ENCODE measurements at places on chromosomes 16 and 17.

- no peak for DNase-seq
These were observed 28.7 kb downstream of the MPRIP start for GRCh38 chr17:17070931-17071330.

DNA sequence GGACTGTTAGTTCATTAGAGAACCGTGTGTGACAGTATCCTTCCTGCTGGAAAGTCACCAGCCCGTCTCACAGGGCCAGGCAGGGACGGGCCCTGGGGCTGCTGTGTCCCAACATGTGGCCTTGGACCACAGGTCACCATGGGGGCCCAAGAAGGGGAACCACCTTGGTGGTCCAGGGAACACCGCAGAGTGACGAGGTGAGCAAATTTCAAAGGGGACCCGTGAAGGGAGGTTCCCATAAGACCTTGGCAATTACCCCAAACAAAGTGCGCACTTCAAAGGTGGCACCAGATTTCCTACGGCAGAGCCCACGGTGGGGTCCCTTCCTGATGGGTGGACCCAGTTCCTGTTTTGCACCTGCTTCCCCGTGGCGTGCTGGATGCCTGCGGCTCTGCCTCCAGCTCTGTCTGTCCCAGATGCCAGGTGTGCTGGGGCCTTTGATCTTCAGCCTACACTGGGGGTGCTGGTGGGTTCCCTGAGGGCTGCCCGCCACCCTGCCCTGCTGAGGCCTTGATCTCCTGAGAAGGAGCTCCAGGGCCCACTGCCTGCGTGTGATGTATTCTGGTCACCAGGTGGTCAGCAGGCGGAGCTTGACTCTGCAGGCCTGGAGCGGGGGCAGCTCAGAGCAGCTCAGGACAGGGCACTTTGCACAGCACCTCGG lies 27.0 kb downstream of the SLC7A5 start:
- DNase-seq: no peak

DNA sequence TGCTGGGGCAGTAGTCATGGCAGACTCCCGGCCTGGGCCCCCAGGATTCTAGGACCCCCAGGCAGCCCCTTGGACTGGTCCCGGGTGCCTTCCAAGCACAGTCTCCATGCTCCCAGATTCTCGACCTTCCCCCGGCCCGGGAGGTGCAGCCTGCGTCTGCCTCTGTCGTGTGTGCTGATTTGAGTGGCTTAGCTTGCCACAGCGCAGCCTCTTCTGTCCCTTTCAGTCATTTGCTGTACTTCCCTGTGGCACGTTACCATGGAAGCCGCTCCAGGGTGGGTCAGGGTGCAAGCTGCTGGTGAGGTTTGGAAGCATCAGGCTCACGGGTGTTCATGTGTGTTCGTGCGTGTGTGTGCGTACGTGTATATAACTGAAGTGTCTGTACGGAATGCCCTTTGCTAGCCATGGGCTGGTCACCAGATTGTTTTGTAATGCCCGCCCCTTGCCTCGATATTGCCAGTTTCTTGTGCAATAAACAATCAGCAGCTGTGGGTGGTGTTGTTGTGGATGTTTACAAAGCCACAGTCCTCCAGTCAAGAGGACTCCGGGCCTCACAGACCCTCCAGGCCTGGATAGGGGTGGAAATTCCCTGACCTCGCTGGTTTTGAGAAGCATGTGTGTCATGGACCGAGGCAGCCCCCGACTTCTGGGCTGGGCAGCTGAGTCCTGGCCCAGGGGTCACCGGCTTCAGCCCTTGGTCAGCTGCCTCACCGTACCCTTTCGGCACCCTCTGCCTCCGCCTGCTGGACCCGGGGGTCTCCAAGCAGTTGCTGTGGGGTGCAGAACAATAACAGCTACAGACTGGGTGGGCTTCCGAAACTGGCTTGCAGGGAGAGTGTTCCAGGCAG lies 9.7 kb upstream of the CLEC18A start:
- DNase-seq: no peak

GRCh38 chr16:30958175-30959079 lies 873 bp downstream of the SETD1A start:
- DNase-seq: no peak

DNA sequence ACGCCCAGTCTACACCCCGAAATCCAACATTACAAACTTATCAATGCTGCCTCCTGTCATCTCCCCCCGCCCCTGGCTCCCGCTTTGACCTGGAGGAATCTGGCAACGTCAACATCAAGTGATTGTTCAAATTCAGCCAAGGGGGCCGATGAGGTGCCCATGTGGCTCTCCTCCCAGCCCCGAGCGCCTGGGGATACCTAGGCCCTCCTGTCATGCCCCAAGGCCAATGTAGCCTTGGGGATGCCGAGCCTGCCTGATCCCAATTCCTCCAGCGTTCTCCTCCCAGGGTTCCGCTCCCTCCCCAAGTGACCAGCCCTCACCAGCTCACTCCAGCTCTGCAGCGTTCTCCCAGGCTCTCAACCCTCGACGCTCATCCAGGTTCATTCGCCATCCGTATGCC lies 59.4 kb downstream of the NXN start:
- no peak for DNase-seq

- no peak for DNase-seq
These were observed 103.8 kb downstream of the RAB11FIP4 start for GRCh38 chr17:31495022-31495885.

DNA sequence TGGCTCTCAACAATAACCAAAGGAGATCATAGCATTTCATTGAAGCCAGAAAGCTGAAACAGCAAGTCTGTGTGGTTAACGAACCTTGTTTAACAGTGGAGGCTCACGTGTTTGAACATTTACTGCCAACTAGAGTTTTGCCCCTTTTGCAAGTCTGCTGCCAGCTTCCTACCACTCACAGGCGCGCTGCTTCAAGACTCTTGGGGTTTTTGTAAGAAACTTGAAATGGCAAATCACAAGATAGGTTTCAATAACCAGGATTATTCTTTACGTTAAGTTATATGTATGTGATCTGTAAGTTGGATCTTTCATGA lies 1.2 kb downstream of the SNTB2 start:
- DNase-seq: peak; percentile 36

- no peak for DNase-seq
These were observed 41.8 kb downstream of the TEKT5 start for GRCh38 chr16:10652730-10653590.

DNA sequence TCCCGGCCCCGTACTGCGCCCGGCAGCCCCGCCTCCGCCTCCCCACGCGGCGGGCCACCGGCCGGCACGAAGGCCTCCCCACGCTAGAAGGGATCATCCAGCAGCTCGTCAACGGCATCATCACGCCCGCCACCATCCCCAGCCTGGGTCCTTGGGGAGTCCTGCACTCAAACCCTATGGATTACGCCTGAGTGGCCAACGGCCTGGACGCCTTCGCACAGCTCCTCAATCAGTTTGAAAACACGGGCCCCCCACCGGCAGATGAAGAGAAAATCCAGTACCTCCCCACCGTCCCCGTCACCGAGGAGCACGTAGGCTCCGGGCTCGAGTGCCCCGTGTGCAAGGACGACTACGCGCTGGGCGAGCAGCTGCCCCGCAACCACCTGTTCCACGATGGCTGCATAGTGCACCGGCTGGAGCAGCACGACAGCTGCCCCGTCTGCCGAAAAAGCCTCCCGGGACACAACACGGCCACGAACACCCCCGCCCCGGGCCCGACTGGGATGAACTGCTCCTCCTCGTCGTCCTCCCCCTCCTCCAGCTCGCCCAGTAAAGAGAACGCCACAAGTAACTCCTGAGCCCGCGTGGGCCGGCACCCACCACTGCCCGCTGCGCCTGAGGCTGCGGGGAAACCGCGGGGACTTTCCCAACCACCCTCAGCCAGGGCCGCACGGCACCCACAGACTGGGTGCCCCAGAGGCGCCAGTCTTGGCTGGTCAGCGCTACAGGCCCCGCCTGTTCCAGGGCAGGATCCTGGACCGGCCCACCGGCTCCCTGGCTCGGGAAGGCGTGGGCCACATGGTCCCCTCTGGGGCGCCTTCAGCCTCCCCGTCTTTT lies 39.0 kb upstream of the AKAP1 start:
- DNase-seq: peak; percentile 0

- no peak for DNase-seq
These were observed 20.9 kb upstream of the MPRIP start for GRCh38 chr17:17021194-17021863.

- peak; percentile 9 for DNase-seq
These were observed 498 bp downstream of the LRRC37B start for GRCh38 chr17:32007463-32008298.

- DNase-seq: no peak
These were observed 47.2 kb downstream of the YPEL2 start for GRCh38 chr17:59378675-59379074.

DNA sequence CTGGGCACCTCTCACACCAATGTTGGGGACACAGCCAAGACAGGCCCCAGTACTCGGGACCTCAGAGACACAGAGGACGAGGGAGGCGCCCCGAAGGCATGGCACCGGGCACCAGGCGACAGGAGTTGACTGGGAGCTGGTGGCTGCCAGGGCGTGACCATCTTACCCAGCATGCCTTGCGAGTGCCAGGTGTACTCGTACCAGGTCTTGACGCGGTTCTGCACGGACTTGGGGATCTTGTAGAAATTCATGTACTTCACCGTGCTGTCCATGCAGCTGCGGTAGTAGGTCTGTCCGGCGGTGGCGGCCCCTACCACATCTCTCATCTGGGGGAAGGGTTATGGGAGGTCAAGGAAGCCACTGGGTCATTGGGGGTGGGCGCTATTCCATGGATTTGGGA lies 67.3 kb downstream of the CNGB1 start:
- no peak for DNase-seq

- no peak for DNase-seq
These were observed 151.0 kb upstream of the CDC42EP4 start for GRCh38 chr17:73462823-73463222.

DNA sequence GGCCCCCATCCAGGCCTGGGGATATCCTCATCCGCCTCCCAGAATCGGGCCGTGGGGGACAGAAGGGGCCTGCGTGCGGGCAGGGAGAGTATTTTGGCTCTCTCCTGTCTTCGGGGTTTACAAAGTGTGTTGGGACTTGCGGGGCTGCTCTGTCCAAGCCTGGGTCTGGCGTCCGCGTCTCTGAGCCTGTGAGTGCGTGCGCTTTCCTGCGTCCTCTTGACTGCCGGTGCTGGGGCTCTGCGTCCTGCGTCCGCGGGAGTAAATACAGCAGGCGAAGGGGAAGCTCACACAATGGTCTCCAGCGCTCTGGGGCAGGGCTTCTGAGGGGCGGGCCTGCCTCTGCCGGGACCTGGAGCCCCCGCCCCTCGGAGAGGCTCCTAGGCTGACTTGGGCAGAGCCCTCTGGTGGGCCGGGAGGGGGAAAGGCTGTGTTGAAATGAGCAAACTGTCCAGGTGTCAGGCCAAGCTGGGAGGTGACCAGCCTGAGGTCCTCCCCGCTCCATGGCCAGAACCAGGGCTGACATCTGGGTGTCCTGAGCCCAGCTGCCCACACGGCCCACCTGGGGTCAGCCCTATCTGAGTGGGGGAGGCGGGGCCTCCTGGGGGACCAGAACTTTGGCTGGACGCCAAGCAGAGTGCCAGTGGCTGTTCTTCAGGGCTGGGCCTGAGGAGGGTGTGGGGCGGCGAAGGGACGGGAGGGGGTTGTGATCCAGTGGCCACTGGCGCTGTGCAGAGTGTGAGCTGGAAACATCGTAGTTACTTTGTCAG lies 233.6 kb downstream of the SEC14L1 start:
- DNase-seq: peak; percentile 84

DNA sequence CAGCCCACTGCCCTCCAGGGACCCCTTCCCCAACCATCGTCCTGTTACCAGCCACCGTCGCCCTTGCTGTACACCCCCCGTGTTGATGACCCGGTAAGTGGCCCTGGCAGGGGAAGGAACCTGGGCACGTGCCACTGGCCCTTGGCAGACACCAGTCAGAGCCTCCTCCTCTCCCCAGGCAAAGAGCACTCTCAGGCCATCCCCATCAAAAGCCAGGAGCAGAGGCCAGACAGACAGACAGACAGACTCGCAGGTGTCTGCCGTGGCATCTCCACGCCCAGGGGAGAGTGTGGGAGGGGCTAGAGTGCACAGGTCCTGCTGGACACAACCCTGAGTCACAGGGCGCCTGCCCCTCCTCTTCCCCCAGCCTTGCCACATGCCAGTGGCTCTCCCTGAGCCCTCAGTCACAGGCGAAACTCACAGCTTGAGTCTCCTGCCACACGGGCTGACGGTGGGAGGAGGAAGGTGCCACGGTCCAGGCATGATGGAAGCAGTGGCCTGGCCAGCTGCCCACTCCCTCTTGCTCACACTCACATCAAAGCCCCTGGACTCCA lies 7.8 kb downstream of the CLCN7 start:
- DNase-seq: no peak

DNA sequence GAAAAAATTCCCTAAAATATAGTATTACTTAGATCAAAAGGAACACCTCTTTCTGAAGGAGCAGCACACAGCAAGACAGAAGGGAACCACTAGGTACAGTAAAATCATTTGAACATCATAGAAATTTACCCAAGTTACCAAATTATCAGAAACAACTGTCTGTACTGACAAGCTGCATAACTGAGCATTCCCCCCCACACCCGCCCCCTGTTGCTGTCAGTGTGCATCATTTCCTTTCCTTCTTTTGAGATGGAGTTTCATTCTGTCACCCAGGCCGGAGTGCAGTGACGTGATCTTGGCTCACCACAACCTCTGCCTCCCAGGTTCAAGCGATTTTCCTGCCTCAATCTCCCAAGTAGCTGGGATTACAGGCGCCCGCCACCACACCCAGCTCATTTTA lies 120.7 kb downstream of the TRIM37 start:
- no peak for DNase-seq

DNA sequence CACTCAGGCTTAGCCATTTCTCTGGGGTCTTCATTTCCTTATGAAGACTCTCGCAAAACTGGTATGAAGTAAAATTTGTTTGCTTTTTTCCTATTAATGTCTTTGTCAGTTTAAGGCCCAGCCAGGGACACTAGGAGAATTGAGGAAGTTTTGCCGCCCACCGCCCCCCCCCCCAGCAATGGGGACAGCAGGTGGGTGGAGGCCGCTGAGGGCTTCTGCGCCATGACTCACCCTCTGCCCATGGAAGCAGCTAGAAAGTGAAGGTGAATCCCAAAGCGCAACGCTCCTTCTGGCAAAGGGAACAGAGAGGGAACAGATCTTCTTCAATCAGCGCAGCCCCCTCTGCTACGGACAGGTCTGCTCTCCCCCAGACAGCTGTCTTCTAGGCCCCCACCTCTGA lies 49.7 kb downstream of the MARF1 start:
- no peak for DNase-seq

GRCh38 chr17:40317345-40317873 lies 8.4 kb downstream of the RARA start:
- DNase-seq: peak; percentile 67

- DNase-seq: no peak
These were observed 86.6 kb downstream of the TBC1D16 start for GRCh38 chr17:79948945-79949655.
